Left renal cortex interstitium (tissue), 4 donors: ENCODE measurements at places on chromosomes 3 and 15.

DNA sequence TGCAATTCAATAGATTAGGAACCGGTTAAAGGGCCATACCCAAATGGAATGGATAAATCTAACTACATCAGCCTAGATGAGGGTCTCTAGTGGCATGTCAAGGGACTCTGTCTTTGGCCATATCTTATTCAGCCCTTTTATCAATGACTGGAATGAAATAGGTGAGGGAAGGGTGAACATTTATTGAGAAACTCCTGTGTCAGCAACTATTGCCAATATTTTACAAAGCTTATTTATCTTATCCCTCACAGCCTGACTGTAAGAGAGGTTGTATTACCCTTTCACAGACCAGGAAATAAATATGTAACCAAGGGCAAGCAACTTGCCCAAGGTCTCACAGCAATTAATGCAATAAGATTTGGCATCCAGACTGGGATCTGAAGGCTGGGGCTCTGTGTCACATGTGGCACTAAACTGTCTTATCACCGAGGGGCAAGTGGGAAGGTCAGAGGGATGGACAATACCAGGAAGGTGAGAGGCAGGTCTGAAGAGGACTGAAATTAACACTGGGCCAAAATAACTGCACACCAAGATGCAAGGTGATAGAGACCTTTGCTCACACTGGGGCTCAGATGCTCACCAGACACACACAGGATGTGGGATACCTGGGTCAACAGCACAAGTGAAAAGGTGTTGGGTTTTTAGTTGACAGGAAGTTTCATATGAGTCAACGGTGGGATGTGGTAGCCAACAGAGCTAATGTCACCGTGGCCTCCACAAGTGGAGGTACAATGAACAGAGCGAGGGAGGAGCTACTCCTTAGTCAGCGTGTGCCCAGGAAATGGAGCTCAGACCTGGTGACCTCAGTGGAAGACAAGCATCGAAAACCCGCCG, 261.3 kb downstream of the RPLP1 start:
- no peak for DNase-seq

- peak; percentile 36 for DNase-seq
Measured at GRCh38 chr15:78565951-78566774, 843 bp downstream of the CHRNA5 start.

DNA sequence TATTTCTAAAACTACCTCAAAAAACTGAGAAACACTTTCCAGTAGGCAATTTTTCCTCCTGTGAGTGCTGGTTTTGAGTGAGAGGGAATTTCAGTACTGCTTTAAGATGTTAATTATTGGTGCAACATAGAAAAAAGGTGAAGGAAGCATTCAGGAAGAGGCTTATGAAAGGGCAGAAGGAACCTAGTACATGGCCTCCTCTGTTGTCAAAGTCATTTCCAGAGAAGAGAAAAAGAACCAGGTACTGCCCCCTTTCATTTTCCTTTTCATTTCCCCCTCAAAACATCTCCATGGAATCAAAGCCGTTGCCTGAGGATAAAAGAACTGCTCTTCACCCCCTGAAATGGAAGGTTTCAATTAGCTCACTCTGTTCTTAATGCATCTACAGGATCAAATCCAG, 19.8 kb downstream of the RARRES1 start:
- DNase-seq = no peak

GRCh38 chr15:39922462-39923092, 2.5 kb upstream of the GPR176 start:
- DNase-seq = no peak

DNA sequence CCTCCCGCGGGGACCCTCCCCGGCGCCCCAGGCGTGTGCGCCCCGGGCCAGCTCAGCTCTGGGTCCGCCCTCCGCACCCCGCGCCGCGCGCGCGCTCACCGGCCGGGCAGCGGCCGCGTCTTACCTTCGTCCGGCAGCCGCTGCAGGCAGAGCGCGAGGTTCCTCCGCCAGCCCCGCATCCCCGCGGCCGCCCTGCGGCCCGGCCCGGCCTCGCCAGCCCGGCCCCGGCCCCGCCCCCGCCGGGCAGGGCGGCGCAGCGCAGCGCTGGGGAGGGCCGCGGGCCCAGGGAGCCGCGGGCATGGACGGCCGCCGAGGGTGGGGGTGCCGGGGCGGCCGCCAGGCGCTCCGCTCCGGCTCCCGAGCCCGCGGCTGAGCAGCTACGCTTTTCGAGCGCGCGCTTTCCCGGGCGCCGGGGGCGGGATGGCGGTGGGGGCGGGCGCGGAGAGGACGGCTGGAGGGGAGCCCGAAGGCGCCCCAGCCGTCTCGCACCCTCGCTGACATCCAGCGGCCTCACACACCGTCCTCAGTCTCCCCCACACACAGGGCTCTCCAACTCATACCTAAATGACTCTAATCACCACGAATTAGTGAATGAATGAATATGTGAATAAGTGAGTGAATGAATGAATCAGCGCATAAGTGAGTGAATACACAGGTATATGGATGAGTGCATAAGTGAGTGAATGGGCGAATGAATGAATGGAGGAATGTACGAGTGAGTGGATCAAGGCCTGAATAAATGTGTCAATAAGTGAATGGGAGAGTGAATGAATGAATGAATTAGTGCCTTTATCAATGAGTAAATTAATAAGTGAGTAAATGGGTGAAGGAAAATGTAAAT, 48.5 kb upstream of the CCDC174 start:
- DNase-seq = no peak

GRCh38 chr15:22827125-22827524, 11.3 kb upstream of the NIPA2 start:
- DNase-seq = no peak

DNA sequence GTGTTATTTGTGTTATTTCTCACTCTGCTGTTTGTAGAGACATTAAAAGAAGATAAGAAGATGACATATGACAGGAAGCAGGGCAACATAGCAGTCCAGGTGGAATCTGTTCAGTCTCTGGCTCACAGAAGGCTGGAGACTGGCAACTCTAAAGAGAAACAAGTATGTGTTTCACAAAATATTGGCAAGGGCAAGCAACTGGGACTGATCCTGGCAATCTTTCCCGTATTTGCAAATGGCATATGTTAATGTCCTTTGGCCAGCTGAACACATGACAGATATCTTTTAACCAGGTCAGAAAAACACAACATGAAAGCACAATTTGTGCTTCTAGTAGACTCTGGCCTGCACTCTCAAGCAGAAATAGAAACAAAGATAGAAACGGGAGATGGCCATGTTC, 1354.1 kb upstream of the EPHA6 start:
- no peak for DNase-seq

DNA sequence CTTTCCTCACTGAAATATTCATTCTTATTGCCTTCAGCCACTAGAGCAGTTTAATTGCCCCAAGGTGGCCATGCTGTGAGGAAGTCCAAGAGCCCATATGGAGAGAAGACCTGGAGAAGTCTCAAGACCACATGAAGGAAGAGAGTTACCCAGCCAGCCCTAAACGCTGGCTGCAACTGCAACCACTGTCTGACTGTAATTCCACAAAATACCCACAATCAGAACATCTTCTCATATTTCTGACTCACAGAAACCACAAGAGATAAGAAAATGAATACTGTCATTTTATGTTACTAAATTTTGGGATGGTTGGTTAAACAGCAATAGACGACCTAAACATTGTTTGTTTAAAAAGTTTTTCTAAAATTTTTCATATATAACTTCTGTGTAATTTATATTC, 14.7 kb upstream of the SST start:
- no peak for DNase-seq

GRCh38 chr15:78002996-78003395, 74.5 kb downstream of the TBC1D2B start:
- DNase-seq = no peak

DNA sequence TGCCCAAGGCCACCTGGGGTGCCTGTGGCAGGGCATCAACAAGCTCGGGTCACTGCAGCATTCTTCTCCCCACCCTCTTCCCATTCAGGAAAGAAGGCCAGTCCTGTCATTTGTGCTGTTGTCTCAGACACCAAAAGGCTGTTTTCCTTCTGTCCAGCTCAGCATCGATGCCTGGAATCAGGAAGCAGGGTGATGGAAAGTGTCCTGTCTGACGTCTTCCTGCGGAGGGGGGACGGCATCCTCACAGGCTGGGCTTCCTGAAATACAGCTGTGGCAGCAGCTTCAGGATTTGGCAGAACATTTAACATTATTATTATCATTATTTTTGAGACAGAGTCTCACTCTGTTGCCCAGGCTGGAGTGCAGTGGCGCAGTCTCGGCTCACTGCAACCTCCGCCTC, 33.0 kb upstream of the ANKDD1A start:
- no peak for DNase-seq

DNA sequence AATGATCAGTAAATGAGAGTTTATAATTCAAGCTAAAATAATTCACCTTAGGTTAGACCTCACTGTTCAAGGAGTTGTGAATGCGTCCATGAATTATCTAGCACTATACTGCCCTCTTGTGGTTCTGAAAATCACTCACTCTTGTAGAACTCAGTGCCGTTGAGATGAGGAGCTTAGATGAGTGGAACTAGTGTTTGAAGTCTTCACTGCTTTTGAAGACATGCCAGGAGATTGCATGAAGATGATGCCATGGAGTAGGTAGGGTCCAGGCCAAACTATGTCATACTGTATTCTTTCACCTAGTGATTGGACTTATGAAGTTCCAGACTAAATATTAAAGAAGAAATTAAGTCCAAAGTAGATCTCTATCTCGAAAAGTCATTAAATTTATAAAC, 28.8 kb downstream of the LYSMD4 start:
- peak; percentile 76 for DNase-seq

- DNase-seq = no peak
Measured at GRCh38 chr3:132522353-132522752, 74.7 kb upstream of the ACKR4 start.

- no peak for DNase-seq
Measured at GRCh38 chr3:147312786-147313280, 93.5 kb downstream of the ZIC4 start.
